ENCODE measurements at places on chromosomes 3 and 15. TPM values are rescaled to one million over a fixed set of nuclear protein-coding genes. Genes with fewer than 3 reads are reported as not detected.

The SRPRB gene
- 62.9 TPM for total RNA-seq

The FSTL1 gene
- 76.2 TPM for total RNA-seq

The SYNPR gene
- total RNA-seq, result not detected

The MORC1 gene
- not detected for total RNA-seq

The IQCF5 gene
- not detected for total RNA-seq

The TGM4 gene
- 0.12 TPM for total RNA-seq

The RCN2 gene
- 65.9 TPM for total RNA-seq

The ABHD5 gene
- total RNA-seq, result 20.3 TPM

The GABRB3 gene
- total RNA-seq, result 59.9 TPM

The GRM2 gene
- 0.07 TPM for total RNA-seq

The TEX55 gene
- not detected for total RNA-seq

The REC114 gene
- not detected for total RNA-seq

The LIPH gene
- 7.5 TPM for total RNA-seq

The CIB1 gene
- total RNA-seq, result 205 TPM

The TLR9 gene
- not detected for total RNA-seq

The FAM227B gene
- 0.96 TPM for total RNA-seq

The SLC28A2 gene
- not detected for total RNA-seq

The CP gene
- 7.0 TPM for total RNA-seq

The TMEM108 gene
- total RNA-seq, result not detected

The PLCB2 gene
- 0.55 TPM for total RNA-seq

The HRH1 gene
- total RNA-seq, result 7.8 TPM

The ETFA gene
- total RNA-seq, result 274 TPM

The COL8A1 gene
- not detected for total RNA-seq
